ENCODE measurements at places on chromosomes 13 and 19. TPM values are rescaled to one million over a fixed set of nuclear protein-coding genes. Genes with fewer than 3 reads are reported as not detected.

The FGF22 gene
- 0.22 TPM for total RNA-seq

The PODNL1 gene
- total RNA-seq, result not detected

The GRAMD1A gene
- total RNA-seq, result 218 TPM

The ZNF829 gene
- 5.9 TPM for total RNA-seq

The CABP5 gene
- total RNA-seq, result not detected

The IFNL1 gene
- not detected for total RNA-seq

The NEK5 gene
- not detected for total RNA-seq
